ENCODE measurements at places on chromosomes 5 and 9. TPM values are rescaled to one million over a fixed set of nuclear protein-coding genes. Genes with fewer than 3 reads are reported as not detected.
A peak's percentile ranks its signal among the peaks of the same experiment; 100 is the strongest.

The SPINK7 gene
- total RNA-seq = 0.50 TPM

The PCDHB4 gene
- total RNA-seq = 0.92 TPM

The PKD2L2 gene
- total RNA-seq = 0.43 TPM

The ADRB2 gene
- total RNA-seq = 1.6 TPM

The ACTBL2 gene
- total RNA-seq = not detected

The SLC6A3 gene
- 1.1 TPM for total RNA-seq

- no peak for ATAC-seq
Observed at GRCh38 chr5:96584712-96585111, 77.5 kb upstream of the CAST start.

DNA sequence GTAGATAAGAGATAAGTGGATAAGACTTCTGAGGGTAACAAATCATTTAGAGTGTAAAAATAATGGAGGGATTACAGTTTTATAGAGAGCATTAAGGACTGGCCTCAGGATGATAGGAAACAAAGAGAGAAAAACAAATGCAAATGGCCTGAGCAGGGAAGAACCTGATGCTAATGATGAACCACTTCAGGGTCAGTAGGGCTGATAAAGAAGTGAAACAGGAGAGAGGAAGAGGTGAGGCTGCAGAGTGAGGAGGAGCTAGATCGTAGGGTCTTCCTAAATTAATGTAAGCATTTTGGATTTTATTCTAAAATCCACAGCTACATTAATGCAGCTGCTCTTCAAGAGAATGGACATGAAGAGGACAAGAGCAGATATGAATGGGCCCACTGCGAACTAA, 698.0 kb upstream of the MEF2C start:
- ATAC-seq = peak; percentile 45

- peak; percentile 34 for ATAC-seq
Observed at GRCh38 chr5:95823738-95824609, 1.4 kb upstream of the GLRX start.

DNA sequence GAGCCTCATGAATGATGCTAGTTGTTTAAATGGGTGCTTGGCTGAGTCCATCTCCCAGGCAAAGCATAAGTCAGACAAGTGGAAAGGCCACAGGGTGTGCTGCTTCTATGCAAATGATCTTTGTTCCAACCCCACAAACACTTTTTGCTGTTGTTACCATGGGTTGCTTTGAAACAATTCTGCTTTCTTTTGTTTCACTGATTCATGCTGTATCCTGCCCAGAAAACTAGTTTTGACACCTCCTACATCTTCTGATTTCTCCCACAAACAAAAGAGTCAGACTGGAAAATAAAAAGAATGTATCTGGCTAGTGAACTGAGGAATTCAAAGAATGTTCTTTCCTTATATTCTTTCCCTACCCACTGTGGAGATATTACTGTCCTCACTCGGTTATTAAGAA, 298.6 kb downstream of the DIRAS2 start:
- peak; percentile 84 for ATAC-seq

DNA sequence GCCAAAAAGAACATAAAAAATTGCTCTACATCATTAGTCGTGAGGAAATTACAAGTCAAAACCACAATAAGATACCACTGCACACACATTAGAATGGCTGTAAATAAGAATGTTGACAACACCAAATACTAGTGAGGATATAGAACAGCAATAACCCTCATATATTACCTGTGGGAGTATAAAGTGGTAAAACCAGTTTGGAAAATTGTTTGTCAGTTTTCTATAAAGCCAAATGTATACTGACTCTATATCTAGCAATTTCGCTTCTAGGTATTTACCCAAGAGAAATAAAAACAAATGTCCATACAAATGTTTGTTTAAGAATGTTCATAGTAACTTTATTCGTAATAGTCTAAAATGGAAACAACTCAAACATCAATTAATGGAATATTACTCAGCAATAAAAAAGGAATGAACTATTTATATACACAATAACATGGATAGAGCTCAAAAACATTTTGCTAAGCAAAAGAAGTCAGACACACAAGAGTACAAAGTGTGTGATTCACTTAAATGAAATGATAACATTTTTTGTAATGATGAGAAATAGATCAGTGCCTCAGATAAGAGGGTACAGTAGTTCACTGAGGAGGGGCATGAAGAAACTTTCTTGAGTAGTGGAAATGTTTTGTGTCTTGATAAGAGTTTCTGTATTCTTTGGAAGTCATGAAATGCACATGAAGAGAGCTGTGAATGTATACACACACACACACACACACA, 219.6 kb upstream of the ZNF462 start:
- no peak for ATAC-seq

- ATAC-seq = no peak
Observed at GRCh38 chr9:92253656-92254055, 39.8 kb downstream of the IARS1 start.

DNA sequence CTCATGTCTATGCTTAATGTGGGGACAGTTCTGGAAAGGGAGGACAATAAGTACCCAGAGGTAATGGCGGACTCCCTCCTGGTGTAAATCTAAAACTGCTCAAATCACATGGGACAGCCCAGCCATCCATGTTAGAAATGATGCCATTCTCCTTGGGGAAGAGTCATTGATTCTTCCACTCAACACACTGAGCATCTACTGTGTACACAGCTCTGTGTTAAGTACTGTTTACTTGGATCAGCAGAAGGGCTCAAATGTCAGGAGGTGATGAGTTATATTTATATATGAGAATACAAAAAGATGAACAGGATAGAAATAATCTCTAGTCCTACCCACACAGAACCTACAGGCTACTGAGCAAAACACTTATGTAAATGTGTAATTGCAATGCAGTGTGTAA, 31.8 kb upstream of the NANS start:
- no peak for ATAC-seq

GRCh38 chr5:109762821-109763220, 73.1 kb downstream of the MAN2A1 start:
- ATAC-seq = no peak

- ATAC-seq = no peak
Observed at GRCh38 chr5:9516591-9516990, 29.3 kb downstream of the SEMA5A start.

DNA sequence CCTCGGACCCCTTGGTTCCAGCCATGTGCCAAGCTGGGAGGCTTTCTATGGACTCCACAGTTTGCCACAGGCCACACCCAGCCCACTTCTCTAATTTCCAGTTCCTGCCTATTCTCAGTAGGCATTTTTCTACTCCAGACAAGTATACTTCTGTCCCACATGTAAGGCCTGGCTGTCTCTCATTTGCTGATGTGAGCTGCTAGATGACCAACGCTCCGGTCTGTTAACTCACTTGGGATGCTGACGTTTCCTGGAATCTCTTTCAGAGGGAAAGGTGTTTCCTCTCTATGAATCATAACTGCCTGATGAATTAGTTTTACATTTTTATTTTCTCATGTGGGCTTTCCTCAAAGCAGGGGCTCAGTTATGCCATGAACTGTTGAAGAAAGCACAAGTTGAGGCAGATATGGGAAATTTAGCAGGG, 36.3 kb downstream of the ERGIC1 start:
- peak; percentile 21 for ATAC-seq

GRCh38 chr5:58999804-59000203, 416.9 kb downstream of the RAB3C start:
- ATAC-seq = peak; percentile 97

GRCh38 chr9:114500697-114501292, 4.5 kb downstream of the WHRN start:
- no peak for ATAC-seq

- no peak for ATAC-seq
Observed at GRCh38 chr5:140219068-140219991, 44.3 kb downstream of the CYSTM1 start.

DNA sequence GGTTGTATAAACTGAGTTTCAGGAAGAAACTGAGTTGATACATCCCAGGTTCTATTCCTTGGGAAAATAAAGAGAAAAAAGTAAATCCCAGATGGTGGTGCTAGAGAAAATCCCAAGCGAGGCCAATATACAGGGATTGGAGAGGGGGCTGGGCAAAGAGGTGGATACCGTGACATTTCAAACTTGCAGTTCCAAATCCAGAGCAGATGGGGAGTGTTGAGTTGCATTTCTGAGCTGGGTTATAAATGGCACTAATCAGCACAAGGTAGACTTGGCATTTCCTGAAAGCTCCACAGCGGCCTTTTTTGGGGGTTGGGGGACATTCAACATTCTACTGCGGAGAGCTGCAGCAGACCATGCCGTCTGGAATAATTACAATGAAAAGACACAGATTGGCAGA, 224.4 kb downstream of the NXNL2 start:
- no peak for ATAC-seq

DNA sequence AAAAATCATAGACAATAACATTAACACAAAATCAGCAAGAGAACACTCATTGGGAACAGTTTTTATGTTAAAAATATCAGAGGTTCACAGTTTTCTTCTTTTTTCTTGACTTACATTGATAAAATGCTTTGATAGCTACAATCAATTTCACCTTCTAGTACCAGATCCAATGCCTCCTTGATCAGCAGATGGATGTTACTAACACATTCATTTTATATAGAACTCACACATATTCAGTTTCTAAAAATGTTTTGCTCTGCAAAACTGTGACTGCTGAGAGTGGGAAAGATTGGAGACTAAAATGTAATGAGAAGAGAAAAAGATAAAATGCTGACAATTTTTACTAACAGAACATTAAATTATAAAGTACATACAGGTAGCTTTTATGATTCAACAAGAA, 143.1 kb downstream of the TTC39B start:
- no peak for ATAC-seq

GRCh38 chr5:74919487-74919886, 53.3 kb upstream of the FAM169A start:
- ATAC-seq = peak; percentile 73

All from motor neuron (in vitro differentiated cells).